Sigmoid colon (tissue), 7 donors: ENCODE measurements at places on chromosomes 12 and 14.

GRCh38 chr12:52280319-52280795 is 5.9 kb downstream of the KRT86 start:
- DNase-seq = peak; percentile 94

GRCh38 chr12:111864913-111865312 is 22.9 kb downstream of the MAPKAPK5 start:
- DNase-seq = no peak

DNA sequence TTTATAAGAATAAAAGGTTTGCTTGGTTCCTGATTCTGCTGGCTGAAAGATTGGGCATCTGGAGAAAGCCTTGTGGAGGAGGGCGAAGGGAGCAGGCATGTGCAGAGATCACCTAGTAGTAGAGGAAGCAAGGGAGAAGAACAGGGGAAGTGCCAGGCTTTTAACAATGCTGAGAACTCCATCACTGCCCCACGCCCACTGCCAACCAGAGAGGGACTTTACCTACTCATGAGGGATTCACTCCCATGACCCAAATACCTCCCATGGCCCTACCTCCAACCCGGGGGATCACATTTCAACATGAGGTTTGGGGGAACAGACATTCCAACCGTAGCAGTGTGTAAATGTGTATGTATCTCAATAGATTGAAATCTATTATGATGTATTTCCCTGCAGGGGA is 360.3 kb downstream of the GLT1D1 start:
- DNase-seq = no peak

DNA sequence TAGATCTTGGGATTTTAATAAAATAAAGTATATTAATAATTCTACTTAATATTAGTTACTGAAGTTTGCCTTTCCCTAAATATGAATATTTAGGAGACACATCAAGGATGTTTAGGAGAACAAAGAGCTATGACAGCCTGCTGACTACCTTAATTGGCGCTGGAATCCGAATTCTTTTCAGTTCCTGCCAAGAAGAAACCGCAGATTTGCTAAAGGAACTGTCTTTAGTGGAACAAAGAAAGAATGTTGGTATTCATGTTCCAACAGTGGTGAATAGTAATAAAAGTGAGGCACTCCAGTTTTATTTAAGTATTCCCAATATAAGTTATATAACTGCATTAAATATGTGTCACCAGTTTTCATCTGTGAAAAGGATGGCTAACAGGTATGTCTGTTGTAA is 54.5 kb downstream of the MIS18BP1 start:
- DNase-seq = no peak

- DNase-seq = no peak
These were observed 65.4 kb downstream of the TAOK3 start for GRCh38 chr12:118307069-118307954.
